ENCODE measurements at places on chromosomes 7 and 10.

DNA sequence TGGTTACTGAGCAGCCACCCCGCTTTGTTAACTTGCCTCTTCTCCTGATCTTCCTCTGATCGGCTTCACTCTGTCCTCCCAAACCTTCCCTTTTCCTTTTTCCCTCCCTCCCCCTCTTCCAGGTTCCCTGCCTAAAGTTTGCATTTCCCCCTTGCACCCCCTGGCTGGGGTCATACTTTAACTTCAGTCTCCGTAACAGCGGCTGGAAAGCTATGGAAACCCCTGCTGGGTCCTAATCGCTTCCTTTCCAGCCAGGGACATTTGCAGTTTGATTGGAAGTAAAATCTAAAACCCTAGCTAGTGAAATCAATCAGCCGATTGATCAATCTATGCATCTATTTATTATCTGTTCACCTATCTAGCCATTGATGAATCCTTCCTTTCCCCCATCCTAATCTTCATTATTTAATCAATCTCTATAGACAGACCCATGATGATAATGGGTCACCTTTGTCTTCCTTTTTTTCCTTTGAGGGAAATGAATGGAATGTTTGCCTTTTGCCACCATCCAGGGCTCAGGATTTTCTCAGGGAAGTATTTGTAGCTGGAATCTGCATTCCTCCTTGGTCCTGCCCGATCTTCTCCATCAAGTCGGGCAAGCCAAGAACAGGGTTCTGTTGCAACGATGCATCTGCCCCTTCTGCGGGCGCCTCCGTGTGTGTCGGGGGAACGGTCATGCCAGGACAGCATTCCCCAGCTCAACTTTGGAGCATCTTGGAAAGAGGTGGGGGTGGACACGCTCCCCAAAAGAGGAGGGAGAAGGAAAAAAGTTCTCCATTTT is 8.8 kb downstream of the GATA3 start:
- no peak for DNase-seq

DNA sequence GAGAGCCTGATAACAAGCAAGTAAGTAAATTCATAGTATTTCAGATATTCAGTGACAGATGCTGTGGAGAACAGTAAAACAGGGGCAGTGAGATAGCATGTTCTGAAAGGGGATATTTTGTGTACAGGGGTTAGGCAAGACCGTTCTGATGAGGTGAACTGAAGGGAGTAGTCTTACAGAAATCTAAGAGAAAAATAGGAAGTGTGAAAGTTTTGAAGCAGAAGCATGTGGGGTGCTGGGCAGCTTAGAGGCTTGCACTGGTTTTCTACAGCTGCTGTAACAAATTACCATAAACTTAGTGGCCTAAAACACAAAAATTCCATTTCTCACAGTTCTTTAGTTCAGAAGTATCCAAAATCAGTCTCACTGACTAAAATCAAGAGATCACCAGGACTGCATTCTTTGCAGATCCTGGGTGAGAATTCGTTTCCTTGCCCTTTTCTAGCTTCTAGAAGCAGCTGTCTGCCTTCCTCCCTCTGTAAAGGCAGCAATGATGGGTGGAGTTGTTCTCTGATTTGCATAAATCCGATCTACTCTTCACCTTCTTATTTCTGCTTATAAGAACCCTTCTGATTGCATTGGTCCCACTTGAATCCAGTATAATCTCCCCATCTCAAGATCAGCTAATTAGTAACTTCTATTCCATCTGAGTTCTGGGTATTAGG is 7.5 kb upstream of the KLF14 start:
- no peak for DNase-seq

GRCh38 chr7:5351507-5352265 is 68.9 kb downstream of the SLC29A4 start:
- DNase-seq, result no peak

DNA sequence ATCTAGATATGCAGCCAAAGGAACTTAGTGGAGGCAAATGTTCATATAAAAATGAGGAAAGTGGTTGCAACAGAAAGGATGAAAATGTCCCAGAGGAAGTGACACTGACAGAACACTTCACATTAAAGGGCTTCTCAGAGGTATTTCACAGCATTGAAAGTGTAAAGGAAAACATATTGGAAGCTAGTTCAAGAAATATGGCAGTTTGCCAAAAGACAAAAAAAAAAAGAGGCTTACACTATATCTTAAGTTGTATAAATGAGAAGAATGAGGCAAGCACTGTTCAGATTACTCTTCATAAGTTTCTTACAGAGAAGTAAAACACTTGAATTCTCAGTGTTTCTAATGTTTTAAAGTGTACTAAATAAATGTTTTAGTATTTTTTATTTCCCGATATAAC is 20.1 kb downstream of the RUNDC3B start:
- no peak for DNase-seq

- no peak for DNase-seq
Observed at GRCh38 chr7:76326646-76327233, 24.3 kb downstream of the HSPB1 start.

- DNase-seq, result no peak
Observed at GRCh38 chr7:79862447-79863210, 272.0 kb upstream of the GNAI1 start.

DNA sequence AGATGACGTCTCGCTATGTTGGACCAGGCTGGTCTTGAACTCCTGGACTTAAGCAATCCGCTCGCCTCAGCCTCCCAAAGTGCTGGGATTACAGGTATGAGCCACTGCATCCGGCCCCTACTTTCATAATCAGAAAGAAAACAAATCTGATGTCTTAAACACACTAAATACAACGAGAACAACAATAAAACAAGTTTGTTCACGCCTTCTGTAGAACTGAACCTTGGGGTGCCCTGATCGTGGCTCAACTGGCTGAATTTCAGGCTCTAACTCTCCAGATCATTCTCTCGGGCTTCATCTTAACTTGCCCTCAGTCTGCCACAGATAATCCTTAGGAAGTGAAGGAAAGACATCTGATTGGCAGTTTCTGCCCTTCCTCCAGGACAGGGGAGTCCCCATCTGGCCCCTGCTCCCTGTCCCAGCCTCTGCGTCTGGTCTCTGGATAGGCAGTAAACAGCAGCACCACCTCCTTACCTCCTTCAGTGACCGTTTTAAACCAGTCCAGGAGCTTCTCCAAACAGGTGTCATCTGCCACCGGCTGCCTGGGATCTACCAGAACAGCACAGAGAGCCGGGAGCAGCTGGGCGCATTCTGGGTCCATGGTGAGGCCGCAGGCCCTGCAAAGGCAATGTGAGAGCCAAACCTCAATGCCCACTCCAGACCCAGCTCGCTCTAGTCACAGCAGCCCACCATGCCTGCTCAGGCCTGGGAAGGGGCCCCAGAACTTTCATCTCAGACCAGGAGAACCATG is 1.3 kb downstream of the BRAT1 start:
- DNase-seq, result no peak

GRCh38 chr10:96606216-96606615 is 19.4 kb upstream of the TM9SF3 start:
- no peak for DNase-seq

DNA sequence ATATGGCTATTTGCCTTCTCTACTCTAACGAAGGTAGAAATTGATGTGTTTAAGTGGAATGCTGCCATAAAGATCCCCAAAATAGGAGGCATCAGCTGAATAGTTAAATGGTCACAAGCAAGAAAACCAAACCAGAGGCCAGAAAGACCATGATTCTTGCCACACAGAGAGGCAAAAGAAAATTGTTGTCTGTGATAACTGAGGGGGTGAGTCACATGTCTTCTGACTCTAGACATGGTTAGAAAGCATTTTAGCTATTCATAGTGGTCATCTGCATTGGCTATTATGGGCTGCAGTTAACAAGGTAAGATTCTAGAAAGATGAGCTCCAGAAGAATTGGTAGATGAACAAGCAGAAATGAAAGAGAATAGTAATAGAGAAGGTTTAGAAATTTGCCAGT is 361.4 kb upstream of the NPSR1 start:
- no peak for DNase-seq

DNA sequence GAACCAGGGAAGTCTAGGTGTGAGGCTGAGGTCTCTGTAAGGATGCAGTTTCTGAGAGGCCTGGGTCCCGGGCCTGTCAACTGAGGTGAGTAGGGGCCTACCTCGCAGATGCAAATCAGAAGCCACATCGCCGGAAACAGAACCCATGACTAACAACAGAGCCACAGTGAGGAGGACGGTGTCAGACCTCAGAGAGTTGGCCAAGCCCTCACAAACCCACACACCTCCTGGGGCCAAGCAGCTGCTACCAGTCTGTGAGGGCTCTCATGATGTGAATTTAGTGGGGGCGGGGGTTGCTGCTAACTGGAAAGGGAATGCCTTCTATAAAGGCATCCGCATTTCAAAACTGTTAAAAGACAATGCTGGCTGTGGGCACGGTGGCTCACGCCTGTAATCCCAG is 103.0 kb downstream of the COBL start:
- DNase-seq, result no peak

DNA sequence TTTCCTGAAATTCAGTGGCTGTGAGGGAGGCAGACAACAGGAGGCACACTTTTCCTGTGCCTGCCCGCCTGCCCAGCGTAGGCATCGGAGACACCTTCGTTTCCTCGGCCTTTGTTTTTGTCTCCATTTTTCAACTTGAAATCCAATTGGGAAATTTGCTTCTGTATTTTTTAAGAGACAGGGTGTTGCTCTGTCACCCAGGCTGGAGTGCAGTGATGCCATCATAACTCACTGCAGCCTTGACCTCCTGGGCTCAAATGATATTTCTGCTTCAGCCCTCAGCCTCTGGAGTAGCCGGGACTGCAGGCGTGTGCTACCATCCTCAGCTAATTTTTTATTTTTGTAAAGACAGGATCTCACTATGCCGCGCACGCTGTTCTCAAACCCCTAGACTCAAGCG is 116.8 kb downstream of the CYTH3 start:
- DNase-seq, result no peak

GRCh38 chr7:73418113-73418703 is 15.4 kb upstream of the FZD9 start:
- no peak for DNase-seq

- peak; percentile 56 for DNase-seq
Observed at GRCh38 chr7:116953906-116954838, 871 bp downstream of the ST7 start.

- no peak for DNase-seq
Observed at GRCh38 chr7:36313607-36314006, 76.1 kb upstream of the ANLN start.

DNA sequence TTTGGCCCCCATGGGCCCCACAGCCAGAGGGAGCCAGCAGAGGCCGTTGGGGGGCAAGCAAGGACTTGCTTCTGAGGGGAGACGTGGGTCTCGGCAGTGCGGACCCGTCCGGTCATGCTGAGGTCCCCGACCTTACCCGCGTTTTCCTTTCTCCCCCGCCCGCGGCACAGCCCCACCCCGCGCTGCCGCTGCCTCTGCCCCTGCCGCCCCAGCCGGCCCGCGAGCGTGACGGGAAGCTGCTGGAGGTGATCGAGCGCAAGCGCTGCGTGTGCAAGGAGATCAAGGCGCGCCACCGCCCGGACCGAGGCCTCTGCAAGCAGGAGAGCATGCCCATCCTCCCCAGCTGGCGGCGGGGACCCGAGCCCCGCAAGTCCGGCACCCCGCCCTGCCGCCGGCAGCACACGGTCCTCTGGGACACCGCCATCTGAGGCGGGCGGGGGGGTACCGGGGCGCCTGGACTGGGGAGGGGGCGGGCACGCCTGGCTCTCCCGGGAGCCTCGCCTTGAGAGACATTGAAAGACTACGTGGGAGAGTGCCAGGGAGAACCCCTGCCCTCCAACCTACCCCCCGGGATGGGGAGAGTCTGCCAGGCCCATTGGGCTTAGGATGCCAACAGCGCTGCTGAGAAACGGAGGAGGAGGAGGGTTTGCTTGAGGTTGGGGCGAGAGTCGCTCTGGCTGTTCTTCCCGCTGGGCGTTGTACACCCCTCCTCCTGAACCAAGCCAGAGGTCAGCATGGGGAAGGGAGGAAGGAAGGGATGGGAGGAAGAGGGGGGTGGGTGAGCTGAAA is 9.9 kb downstream of the NYAP1 start:
- peak; percentile 66 for DNase-seq

DNA sequence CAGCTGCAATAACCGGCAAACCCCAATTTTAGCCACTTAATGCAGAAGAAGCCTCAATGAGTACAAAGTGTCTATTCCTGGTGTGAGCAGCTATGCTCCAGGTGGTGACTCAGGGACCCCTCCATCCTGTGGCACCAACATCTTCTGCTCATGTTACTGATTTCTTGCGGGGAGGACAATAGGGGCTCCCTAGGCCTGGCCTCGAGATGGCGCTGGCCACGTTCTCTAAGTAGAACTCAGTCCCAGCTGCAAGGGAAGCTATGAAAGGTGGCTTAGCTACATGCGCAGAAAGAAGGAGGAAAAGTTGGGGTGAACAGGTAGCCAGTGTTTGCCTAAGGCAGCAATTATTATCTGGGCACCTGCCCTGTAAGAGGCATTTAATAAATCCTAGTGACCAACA is 6.6 kb downstream of the GJD4 start:
- DNase-seq, result no peak

- no peak for DNase-seq
Observed at GRCh38 chr7:54014765-54015164, 527.4 kb upstream of the VSTM2A start.

DNA sequence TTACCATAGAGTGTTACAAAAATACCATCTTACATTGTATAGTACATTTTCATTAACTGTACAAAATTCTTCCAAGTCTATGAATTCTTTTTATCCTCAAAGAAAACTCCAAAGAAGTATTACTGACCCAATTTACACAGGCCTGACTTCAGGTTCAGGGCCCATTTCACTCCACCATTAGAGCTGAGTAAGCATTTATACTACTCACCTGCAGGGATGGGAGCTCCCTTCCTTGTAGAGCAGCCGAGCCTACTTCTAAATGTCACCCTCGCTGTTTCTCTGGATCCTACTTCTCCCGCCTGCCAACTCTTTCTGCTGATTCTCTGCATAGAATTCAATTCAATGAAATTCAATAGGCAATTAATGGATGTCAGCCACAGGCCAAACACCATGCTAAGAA is 56.0 kb downstream of the CCDC71L start:
- DNase-seq, result no peak

- no peak for DNase-seq
Observed at GRCh38 chr7:26857506-26858240, 6.7 kb downstream of the SKAP2 start.

DNA sequence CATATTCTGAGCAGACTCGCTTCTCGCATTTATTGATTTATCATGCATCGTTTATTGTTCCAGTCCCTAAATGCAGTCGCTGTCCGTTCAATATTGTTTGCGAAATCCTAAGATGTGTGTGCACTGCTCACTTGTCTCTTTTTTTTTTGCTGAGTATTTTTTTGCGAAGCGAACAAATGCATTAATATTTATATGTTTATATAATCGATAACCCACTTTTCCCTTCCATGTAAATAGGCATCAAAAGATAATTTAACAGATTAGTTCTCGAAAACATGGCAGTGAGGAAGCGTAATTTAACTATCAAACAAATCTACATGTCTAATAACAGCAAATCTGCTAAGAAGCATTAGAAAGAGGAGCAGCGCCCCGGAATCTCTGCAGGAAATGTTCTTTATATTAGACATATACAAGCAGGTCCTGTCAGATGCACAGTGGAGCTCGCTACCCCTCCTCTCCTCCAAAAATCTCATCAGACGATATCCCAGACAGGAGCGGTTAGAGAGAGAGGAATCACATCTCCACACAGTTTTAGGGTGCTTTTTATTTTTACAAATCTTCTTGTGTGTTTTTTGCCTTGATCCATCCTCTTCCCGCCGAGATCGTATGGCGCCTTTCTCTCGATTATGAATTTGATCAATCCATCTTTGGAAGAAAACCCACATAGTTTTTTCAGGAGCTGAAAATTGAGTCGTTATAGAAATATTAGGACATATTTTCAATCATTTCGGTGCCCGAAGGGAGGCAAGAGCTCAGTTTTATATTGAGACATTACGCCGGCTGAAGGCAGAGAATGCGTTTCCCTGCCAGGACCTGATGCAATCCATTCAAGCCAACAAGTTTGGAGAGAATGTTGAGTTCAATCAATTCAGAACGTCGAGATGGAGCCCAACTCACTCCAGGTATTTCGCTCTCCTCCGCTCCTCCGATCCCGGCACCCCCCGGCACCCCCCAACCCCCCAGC is at the start of gene ARID5B:
Gene ARID5B (plus strand): TSS at position 871 of the 964 bp plus-strand sequence. CDS start 11 bp downstream, at position 882.
- DNase-seq, result peak; percentile 78
